Umbilical cord (tissue), 2 donors: ENCODE measurements at places on chromosomes 1 and 21. TPM values are rescaled to one million over a fixed set of nuclear protein-coding genes. Genes with fewer than 3 reads are reported as not detected.

The MYOM3 gene
- 5.3 TPM for total RNA-seq

The TSPEAR gene
- not detected for total RNA-seq

The PRDX6 gene
- 95.8 TPM for total RNA-seq

The WNT3A gene
- total RNA-seq: not detected
